ENCODE measurements at places on chromosomes 4 and X.

- no peak for DNase-seq
Observed at GRCh38 chr4:3473181-3473950, 10.3 kb downstream of the DOK7 start.

DNA sequence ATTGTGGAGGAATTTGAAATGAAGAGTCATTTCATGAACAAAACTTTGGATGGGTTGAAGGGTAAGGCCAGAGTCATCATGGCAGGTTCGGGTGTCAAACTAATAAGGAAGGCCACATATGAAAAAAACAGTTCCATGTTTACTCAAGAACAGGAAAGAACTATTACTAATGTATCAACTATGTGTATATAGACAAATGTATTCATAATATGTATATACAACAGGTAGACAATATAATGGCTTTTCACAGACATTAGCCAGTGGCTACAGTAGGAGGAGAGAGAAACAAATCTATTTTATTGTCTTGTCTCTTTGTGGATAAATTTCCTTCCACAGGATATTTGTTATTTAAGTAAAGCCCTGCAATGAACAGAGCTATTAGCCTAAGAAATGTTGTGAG lies 101.1 kb downstream of the CBLL2 start:
- no peak for DNase-seq

DNA sequence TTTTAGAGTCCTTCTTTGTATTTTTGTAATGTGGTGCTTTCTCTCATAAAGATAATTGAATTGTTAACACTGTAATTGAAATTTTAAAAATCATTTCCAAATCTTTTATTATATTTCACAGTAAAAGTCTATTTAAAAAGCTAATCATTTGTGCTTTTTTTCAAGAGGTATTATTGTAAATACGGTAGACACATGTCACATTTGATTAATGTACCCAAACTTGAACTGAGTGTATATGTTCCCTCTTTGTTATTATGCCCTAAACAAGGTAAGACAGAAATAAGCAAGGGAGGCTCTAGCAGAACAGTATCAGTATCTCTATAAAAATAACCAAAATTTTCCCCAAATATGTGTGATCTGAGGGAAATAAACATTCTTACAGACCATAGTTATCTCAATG lies 21.5 kb upstream of the LARP1B start:
- no peak for DNase-seq

GRCh38 chr4:38715050-38715449 lies 51.1 kb downstream of the KLF3 start:
- no peak for DNase-seq

- no peak for DNase-seq
Observed at GRCh38 chr4:26452565-26453531, 37.4 kb downstream of the CCKAR start.

- DNase-seq, result no peak
Observed at GRCh38 chrX:68254738-68255645, 178.3 kb downstream of the OPHN1 start.

DNA sequence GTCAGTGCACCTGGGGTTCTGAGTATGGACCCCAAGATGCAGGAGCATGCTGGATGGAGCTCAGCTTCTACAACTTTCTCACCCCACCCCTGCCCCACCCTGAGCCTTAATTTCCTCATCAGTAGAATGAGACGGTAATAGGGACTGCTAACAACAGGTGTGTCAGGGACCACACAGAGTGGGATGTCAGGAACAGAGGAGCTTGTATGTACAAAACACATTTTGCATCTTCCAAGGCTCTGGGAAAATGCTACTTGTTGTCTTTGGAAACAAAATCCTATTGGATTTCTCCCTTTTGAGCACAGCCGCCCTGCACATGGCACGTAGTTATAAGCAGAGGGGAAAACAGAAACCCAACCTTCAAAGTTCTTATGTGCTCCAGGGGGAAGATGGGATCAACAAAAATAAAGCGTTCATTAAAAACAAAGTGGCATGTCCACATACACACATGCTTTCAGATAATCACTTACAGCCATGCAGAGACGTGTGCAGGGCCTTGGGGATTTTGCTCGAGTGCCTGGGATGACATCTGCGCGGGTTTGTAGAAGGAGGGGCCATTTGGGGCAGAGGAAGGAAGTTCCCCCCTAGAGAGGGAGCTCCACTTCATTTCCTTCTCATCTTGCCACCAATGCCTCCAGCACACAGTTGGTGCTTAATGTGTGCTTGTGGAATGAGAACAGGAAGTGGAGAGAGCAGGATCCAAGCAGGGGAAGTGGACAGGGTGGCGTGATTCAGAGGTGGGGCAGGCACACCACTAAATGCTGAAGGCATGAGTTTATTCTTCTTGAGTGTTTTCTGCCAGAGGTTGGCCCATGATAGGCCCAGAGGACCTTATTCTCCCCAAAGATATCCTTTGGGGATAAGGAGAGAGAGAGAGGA lies 138.9 kb downstream of the SMIM20 start:
- no peak for DNase-seq

DNA sequence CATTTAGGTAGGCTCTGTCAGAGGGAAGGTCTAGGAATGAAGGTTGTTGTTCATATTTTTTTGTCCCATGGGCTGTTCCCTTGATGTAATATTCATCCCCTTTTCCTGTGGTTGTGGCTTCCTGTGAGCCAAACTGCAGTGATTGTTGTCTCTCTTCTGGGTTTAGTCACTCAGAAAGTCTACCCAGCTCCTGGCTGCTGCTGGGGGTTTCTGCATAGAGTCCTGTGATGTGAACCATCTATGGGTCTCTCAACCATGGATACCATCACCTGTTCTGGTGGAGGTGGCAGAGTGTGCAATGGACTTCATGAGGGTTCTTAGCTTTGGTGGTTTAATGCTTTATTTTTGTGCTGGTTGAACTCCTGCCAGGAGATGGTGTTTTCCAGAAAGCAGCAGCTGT lies 122.8 kb downstream of the ZC4H2 start:
- no peak for DNase-seq

DNA sequence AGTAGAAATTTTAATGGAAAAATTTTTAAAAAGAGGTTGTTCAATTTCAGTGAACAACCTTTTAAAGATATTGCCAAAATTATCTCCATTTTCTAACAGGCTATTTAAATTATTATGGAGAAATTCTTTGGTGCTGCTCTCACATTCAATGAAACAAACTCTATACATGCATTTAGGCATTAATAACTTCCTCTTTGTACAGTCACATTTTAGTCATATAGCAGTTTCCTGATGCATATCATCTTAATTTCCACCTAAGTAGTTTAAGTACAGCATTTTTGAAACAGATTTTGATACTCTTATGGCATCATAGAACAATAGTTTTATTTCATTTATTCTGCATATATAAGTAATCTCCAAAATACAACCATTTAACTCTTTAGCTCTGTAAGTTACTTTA lies 500.1 kb downstream of the STPG2 start:
- no peak for DNase-seq

DNA sequence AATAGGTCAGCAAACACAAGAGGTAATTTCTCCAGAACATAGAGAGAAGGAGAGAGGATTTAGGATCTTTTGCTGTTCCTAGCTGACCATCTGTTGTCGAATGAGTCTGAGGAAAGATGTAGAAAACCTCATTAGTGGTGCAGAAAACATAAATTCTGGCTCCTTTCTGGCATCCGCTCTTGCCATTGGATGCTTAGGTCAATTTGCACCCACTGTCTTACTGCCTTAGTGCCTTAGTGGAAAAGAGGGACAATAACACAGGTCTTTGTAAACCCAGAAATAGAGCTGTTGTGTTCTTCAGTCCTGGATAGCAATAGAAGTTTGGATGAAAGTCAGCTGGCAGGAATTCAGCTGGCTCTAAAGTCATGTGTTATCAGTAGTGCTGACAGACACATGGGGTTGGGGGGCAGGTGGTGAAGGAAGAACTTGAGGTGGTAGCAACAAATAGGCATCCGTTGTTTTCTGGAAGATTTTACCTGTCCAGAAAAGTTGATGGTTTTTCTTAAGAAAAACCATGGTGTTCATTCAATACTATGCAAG lies 78.2 kb downstream of the GLRA2 start:
- DNase-seq, result no peak

GRCh38 chr4:88010966-88011365 lies 3.5 kb downstream of the PKD2 start:
- DNase-seq, result no peak

- DNase-seq, result peak; percentile 67
Observed at GRCh38 chrX:110146521-110146920, 143.6 kb downstream of the TMEM164 start.

DNA sequence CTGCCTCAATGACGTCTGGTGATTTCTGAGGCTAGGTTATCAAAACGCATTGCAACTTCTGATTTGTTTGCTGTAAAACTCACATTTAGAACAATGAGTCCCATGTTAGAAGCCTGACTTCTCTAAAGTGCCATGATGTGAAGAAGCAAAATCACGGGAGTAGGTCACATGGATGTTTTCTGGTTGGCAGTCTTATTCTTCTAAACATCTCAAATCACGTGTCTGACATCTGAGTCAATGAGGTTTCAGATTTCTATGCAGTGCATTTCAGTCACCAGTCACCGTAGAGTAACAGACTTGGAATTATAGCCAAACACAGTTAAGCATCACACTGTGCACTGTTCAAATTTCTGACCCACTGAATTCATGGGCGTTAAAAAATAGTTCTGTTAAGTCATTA lies 482.1 kb downstream of the TMA16 start:
- no peak for DNase-seq

GRCh38 chr4:184364100-184364921 lies 110.0 kb downstream of the IRF2 start:
- DNase-seq, result no peak

DNA sequence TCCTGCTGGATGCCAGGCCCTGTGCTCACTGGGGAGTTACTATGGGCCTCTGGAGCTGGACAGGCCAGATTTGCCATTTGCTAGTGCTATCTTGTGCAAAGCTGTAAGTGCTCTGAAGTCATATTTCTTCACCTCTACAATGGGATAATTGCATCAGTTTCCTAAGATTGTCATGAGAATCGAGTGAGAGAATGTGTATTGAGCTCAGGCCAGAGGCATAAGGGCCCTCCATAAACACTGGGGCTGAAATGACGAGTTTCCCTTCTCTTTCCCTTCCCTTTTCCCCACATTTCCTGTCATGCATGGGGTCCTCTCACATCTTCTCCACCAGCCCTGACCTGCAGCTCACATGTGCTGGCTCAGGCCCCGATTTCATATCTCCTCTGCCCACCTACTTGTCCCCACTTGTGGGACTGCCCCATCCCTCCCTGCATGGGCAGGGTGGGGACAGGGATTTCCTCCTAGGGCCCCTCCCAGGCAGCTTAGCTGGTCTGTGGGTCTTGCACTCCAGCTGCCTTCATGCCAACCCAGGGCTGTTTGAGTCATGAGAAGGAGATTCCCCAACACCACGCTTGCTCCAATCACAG lies 358.8 kb downstream of the MID1IP1 start:
- no peak for DNase-seq

- DNase-seq, result no peak
Observed at GRCh38 chrX:105462186-105462585, 241.7 kb upstream of the TEX13A start.

DNA sequence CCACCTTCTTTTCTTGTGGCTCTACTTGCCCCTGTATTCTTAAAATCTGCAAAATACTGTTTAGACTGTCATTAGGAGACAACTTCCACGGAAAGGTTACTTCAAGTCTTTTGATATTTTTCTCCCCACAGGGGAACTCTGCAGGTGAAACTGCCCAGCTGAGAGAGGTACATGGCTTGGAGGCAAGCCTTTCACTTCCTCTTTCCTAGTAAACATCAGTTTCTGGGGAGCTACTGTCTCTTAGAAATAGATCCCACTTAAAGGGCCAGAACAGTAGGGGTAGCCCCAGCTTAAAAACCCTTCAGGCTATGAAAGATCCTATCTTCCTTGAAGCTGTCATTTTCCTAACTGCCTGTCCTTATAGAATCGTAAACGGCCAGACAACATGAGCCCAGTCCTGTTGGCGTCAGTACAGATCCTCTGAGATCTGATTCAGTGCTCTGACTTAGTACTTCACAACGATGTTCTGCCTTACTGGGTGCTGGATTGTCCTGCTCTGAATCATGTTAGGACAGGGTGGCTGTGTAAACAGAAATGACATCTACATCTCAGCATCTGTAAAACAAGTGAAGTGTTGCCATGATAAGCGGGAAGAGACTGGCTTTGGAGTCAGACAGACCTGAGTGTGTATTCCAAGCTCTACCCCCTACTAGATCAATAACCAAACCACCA lies 102.1 kb downstream of the ITIH6 start:
- no peak for DNase-seq

DNA sequence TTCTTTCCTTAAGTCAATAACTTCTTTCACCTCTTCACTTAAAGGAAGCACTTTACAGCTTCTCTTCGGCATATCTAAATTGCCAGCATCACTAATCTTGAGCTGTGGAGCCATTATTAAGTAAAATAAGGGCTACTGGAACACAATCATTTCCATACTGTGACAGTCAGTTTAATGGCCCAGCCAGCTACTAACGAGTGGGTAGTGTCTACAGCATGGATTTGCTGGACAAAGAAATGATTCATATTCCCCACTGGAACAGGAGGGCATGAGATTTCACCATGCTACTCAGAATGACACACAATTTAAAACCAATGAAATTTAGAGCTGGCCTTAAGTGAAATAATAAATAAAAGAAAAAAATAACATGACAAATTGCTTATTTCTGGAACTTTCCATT lies 72.1 kb downstream of the DDIT4L start:
- no peak for DNase-seq

DNA sequence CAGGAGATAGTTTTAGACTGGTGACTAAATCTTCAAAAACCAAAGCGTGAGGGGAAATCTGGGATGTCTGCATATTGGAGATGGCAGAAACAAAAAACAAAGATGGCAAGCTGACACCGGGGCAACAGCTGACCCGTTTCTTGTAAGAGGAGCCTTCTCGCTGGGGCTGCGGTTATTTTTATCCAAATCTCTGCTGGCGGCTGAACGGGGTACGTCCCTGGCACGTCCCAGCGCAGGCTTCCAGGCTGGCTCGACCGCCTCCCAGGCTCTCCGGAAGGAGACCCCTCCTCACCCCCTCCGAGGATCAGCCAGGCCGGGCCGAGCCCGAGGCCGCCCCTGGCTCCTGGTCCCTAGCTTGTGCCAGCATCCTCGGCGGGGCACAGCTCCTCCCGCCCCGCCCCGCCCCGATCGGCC lies 403 bp downstream of the SGCB start:
- DNase-seq, result peak; percentile 57

- no peak for DNase-seq
Observed at GRCh38 chr4:144300616-144301015, 160.1 kb upstream of the GYPA start.

DNA sequence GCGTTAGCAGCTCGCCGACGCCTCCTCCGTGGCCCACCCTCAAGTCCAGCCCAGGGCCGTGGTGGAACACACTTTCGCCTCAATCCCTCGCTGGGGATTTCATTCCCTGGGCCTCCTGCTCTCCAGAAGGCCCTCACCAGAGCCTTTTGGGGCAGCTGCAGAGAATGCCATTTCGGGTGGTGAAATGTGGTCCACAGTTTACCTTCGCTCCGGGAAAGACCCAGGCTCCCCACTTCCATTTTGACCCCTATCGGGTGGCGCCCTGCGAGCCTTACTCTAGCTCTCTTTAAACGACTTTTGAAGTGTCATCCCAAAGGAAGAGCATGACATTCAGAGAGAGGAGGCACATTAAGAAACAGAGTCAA lies 496 bp downstream of the SH2D1A start:
- no peak for DNase-seq

Measured in midbrain (tissue), 1 donor.